Foreskin keratinocyte (primary cell): ENCODE measurements at places on chromosomes 6 and 20.

DNA sequence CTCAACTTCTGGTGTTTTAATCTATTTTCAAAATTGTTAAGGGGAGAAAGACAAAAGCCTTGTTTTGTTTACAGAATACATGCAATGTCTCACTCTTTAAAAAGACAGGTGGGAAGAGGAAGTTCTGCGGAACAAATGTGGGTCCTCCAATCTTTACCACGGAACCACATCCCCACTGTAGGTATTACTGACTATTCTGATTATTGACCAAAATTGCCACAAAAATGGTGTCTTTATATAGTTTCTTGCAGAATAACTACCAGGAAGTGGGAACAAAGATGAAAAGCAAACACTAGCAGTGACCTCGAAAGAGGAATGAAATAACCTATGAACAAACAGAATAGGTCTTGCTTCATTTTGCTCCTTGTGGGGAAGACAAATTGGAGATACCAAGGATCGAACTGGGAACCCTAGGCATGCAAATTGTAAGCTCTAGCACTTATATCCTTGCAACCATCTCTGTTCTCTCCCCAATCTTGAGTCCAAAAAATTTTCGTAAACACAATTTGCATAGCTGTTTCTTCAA, 106.7 kb downstream of the GPX5 start:
- no peak for DNase-seq

DNA sequence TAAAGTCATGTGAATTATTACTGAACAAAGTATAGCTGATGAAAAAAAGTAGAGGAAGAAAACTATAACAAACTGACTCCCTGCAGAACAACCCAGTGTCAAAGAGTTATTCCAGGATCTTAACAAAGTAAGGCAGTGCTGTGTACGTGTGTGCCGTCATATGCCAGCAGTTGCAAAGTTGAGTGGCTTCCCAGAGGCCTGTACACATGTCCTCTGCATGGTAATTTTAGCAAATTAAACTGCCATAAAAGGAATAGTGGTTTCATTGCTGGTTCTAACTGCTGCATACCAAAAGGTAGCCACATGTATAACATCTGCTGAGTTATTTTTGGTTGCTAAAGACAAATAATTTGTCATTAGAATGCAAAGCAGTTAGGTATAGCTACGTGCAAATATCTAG, 44.8 kb downstream of the RIPOR2 start:
- no peak for DNase-seq

DNA sequence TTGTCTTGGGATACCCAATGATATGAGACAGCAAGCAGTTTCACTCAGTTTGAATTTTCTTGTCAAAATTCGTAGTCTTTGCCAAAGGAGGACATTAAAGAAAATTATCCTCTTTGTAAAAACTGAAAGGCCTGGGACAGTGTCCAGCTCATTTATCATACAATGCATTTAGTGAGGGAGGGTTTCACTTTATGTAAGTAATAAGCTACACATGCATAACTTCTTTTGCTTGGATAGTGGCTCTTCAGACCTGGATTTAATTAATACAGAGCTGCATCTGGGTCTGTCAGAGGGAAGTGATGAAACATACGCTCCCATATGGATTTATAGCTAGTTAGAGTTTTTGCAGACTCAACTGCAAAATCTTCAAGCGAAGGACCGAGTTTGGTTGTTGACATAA, 175.6 kb downstream of the PHACTR1 start:
- DNase-seq: no peak

- DNase-seq: no peak
These were observed 186.1 kb downstream of the JARID2 start for GRCh38 chr6:15431762-15432483.

- DNase-seq: peak; percentile 56
These were observed 32.7 kb downstream of the PLN start for GRCh38 chr6:118580585-118581419.

GRCh38 chr20:44182135-44182765, 4.7 kb downstream of the JPH2 start:
- DNase-seq: no peak

- peak; percentile 63 for DNase-seq
These were observed 36.8 kb downstream of the ZMYND8 start for GRCh38 chr20:47319517-47320252.

GRCh38 chr6:7264686-7265384, 48.2 kb downstream of the SSR1 start:
- no peak for DNase-seq

DNA sequence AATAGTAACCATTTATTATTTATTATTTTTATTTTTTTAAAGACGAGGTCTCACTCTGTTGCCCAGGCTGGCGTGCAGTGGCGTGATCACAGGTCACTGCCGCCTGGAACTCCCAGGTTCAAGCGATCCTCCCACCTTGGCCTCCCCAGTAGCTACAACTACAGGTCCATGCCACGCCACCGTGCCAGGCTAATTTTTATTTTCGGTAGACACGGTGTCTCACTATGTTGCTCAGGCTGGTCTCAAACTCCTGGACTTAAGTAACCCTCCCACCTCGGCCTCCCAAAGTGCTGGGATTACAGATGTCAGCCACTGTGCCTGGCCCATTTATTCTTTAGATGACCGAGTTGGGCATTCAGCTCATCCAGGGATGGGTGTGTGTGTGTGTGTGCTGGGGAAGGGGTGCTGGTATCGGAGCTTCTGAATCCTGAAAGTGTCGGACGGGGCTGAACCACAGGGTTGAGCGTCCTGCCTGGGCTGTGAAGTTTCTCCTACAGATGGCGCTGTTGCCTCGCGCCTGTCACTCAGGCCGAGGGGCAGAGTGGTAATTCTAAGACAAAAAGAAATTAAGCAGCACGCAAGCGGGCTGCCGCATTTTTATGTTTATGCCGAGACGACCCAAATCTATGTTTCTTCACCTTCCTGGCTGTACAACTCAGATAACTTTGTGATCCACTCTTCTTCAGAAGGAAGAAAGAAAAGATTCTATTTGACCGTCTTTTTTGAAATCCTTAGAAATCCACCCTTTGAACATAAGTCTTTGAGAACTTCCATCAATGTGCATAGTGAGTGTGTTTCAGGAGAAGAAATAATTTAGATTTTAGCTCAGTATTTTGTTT, 252.8 kb downstream of the CDH26 start:
- no peak for DNase-seq

DNA sequence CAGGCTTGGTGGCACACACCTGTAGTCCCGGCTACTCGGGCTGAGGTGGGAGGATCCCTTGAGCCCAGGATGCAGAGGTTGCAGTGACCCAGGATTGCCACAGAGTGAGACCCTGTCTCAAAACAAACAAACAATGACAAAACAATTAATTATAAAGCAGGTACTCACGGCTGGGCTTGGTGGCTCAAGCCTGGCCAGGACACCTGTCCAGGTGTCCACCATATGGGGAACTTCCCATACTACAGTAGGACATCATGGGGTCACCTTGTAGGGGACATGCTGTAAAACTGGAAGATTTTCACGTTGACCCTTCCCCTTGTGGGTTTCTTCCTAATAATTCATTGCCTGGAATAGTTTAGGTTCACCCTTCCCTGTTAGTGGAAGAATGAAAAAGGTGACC, 30.7 kb upstream of the RPL7L1 start:
- DNase-seq: no peak

DNA sequence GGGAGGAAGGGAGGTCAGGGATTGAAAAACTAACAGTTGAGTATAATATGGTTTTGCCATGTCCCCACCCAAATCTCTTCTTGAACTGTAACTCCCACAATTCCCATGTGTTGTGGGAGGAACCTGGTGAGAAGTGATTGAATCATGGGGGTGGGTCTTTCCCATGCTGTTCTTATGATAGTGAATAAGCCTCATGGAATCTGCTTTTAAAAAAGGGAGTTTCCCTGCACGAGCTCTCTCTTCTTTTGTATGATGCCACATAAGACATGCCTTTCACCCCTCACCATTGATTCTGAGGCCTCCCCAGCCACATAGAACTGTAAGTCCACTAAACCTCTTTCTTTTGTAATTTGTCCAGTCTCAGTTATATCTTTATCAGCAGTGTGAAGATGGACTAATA, 833.4 kb upstream of the MAP3K7 start:
- DNase-seq: peak; percentile 22

- no peak for DNase-seq
These were observed 179.6 kb upstream of the SPTLC3 start for GRCh38 chr20:12829170-12829569.

DNA sequence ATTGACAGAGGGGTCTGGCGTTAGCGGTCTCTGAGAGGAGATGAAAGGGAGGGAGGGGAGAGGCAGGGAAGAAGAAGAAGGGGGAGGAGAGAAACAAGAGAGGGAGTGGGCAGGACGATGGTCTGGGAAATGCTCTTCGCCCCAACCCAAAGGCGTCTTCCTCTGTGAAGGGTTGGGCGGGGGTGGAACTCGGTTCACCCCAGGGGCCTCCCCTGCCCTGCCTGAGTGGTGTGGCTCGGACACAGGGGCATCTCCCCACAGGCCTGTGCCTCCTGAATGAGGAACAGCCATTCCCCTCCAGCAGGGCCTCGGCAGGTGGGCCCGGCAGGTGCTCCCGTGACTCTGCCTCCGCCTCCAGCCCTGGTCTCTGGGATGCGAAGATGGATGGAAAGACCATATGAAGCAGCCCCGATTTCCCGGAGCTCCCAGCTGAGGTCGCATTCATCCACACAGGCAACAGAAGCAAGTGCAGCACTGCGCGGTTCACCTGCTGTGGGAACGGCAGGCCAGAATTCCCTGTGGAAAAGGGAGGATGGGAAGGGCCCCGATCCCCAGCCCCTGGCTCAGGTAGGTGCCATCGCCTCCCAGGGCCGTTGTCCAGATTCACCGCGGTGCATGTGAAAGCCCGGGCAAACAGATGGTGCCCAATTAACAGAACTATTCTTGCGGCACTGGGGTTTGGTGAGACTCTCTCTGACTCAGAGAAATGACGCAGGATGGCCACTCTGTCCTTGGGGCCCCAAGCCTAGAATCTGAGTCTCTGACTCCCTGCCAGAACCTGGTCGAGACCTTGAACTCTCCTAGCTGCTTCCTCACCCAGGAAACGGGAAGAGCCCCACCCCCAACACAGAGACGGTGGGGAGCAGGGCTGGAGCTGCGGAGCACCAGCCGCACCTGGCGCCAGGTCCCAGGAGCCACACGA, 29.4 kb upstream of the RPS6KA2 start:
- DNase-seq: no peak

DNA sequence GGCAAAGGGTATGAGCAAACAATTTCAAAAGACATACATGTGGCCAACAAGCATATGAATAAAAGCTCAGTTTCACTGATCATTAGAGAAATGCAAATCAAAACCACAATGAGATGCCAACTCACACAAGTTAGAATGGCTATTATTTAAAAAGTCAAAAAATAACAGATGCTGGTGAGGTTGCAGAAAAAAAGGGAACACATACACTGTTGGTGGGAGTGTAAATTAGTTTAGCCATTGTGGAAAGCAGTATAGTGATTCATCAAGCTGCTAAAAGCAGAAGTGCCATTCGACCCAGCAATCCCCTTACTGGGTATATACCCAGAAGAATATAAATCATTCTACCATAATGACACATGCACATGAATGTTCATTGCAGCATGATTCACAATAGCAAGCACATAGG, 6.7 kb upstream of the KHDC1L start:
- DNase-seq: no peak

GRCh38 chr6:9307786-9308185, 872.4 kb upstream of the SLC35B3 start:
- peak; percentile 75 for DNase-seq

DNA sequence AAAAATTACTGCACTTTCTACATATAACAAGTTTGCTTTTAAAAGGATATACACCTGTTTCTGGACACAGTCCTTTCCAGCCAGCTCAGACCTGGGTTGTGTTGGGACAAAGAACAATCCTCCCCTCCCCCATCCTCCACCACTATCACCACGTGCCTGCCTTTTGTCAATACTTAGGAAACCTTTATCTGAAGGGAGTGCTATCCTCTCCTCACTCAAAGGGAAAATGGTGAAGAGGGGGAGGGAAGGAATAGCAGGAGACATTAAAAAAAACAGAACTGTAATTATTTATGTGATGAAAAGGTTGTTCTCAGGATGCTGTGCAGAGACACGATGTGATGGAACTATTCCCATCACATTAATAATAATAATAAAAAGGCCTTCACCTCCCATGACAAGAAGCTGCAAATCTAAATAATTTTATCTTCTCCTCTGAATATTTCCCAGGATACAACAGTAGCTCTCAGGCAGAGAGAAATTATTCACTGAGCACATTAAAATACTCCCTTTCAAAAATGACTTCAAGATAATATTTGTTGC, 105.5 kb downstream of the NRSN1 start:
- no peak for DNase-seq

DNA sequence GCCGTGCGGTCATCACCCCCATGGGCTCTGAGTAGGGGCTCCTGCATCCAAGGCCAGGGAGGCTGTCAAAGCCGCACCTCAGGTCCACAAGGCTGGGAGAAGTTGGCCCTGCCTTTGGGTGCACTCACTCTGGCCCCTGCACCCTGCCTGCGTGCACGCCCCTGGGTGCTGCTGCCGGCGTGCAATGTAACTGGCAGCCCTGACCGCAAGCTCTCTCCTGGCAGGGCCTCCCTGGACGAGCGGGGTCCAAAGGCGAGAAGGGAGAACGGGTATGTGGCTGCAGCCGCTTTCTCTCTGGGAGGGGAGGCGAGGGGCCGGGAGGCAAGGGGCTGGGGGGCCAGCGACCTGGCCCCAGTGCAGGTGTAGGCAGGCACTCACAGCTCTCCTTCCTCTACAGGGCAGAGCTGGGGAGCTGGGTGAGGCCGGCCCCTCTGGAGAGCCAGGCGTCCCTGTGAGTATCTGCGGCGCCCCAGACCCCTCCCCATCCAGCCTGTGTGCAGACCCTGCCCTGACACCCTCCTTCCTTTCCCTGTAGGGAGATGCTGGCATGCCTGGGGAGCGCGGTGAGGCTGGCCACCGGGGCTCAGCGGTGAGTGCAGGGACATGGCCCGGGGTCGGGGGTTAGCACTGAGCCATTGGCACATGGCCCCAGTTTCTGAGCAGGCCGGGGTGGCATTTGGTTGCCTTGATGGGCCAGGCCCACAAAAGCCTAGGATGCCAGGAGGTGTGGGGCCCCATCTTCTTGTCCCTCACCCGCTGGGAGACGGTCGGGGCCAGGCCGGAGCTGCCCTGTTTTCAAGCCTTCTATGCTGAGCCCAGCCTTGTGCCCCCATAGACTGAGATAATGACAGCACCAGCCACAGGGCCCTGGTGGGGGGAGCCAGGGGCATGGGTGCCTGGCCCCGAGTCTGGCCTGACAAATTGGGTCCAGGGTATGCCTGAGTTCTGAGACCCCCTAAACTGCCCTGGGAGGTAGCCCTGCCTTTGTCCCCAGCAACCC, 12.7 kb downstream of the COL9A3 start:
- no peak for DNase-seq

- DNase-seq: peak; percentile 11
These were observed 30.8 kb upstream of the COL19A1 start for GRCh38 chr6:69835414-69836179.

DNA sequence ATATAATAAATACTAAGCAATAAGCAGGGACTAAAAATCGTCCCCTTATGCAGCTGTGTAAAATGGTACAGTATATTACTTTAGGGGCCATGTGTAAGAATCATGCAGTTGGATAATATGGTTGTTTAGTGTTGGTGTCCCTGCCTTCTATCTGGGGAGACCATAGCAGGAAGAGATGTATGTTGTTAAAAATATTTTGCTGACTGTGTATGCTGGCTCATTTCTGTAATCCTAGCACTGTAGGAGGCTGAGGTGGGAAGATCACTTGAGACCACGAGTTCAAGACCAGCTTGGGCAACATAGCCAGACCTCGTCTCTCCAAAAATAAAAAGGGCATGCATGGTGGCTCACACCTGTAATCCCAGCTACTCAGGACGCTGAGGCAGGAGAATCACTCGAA, 5.6 kb downstream of the PANK2 start:
- DNase-seq: no peak
